RCC 7860 (cell line): ENCODE measurements at places on chromosomes 4 and X.
A peak's percentile ranks its signal among the peaks of the same experiment; 100 is the strongest.

GRCh38 chrX:8103655-8104054 lies 67.4 kb downstream of the VCX2 start:
- no peak for DNase-seq

- no peak for DNase-seq
These were observed 200.3 kb downstream of the AASDH start for GRCh38 chr4:56186808-56187523.

DNA sequence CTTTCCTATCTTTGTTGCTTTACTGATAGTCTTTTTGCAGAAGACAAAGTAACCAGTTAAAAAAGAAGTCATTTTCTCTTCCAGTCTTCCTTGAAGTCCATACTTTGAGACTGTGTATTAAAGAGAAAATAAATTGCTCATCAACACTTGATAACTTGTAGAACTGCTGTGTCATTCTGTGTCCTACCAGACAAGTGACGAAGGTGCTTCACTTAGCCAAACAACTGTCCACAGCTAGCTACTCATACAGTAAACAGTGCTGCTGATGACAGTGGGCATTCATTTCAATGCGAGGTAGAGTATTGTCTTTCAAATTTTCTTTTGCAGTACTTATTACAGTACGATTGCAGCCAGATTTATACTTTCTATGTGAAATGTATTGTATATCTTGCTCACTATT lies 11.5 kb downstream of the COL25A1 start:
- DNase-seq, result no peak

GRCh38 chr4:176841711-176842112 lies 49.0 kb upstream of the VEGFC start:
- DNase-seq, result peak; percentile 57

GRCh38 chrX:15468036-15468435 lies 25.1 kb downstream of the PIR start:
- no peak for DNase-seq

GRCh38 chr4:121734571-121734970 lies 30.4 kb downstream of the SMIM43 start:
- DNase-seq, result no peak

GRCh38 chr4:53682196-53682595 lies 90.9 kb upstream of the LNX1 start:
- no peak for DNase-seq

DNA sequence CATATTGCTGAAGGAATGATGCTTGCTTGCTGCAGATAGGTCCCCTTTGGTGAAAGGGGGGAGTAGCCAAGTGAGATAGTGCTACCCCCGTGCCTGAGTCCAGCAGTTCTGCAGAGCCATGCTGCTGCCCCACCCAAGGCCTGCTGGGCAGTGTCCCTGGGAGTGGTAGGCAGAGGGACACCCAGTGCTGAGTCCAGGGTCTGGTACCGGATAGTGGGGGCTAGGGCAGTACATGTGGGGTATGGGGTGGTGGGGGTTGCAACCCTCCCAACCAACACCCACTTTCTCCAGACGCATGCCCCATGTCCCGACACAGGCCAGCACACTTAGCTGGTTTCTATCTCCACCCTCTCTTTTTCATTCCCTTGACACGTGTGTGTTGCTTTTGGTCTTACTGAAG lies 62.0 kb upstream of the TLR2 start:
- no peak for DNase-seq

- DNase-seq, result no peak
These were observed 67.8 kb downstream of the SPCS3 start for GRCh38 chr4:176387571-176387970.

DNA sequence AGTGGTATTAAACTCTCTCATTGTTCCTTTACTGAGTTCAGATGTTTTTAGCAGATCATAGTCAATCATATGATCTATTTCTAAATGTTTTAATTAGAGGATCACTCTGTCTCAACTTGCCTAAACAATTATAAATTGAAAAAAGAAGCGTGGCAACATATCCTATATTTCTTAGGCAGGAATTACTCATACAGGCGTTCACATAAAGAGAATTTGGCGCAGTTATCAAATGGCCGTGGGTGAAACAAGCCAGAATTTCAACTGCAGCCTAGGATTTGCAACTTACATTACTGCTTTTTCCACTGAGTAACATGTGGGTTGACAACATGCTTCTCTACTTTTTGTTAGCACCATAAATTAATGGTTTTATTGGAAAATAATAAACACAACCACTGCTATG lies 141.3 kb downstream of the CPE start:
- DNase-seq, result no peak

DNA sequence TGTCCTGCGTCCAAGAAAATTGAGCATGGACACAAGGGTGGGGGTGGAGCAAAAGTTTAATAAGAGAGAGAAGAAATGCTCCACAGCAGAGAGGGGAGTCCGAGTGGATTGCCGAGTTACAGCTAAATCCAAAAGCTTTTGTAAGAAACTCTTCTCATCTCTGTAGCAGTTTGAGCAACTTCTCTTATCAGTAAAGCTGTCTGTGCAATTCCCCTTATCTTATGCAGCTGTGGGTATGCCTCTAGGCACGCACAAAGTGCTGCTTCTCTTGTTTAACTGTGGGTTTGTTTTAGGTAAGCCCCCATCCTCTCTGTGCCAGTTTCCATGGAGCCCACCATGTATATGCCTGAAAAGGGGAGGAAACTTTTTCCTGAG lies 44.8 kb downstream of the HMGB2 start:
- no peak for DNase-seq

- DNase-seq, result no peak
These were observed 14.8 kb downstream of the LINC00632 start for GRCh38 chrX:140724309-140724708.

DNA sequence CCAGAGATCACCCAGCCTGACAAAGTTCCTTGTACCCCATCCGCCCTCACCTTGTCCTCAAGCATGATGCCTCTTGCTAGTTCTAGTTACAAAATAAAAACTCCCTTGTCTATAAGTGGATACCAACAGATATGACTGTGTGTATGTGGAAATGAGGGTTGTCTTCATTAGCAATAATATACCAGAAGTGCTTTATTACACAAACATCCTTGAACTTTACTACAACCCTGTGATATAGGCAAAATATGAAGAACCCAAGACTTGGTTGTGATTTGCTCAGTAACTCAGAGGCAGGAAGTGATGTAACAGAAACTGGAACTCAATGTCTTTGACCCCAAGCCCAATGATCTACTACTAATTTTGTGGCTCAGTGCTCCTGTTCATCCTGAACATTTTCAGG lies 97.6 kb downstream of the AKAP4 start:
- DNase-seq, result no peak

DNA sequence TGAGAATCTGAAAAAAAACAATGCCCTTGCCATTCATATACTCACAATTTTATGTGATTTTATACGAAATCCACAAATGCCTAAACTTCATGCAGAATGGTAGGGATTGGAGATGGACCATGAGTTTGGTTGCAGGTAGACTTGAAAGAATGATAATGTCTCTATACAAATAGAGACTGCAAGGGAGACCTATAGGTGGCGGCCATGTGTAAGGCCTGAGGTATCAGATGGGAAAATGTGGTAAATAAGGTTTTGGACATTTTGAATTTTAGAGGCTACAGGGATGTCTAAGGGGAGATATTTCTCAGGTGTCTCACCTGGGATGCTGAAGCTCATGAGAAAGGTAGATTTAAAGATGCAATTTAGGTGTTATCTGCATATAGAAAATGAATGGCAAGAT lies 78.0 kb downstream of the GABRB1 start:
- no peak for DNase-seq

DNA sequence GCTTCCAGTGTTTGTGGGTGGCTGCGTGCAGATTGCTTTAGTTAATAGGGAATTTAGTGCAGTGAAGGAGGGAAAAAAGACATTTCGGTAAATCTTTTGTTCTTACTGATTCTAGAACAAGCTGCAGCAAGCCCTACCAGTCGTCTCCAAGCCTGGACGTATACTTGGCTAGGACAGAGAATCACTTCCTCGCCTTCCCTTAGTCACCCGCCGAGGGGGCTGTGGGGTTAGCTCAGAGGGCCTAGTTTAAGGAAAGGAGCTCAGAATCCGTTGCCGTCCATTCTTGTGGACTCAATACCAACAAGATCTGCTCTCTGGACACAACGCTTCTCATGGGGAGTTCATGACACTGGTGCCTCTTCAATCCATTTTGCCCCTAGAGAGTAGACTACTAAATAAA lies 36.3 kb upstream of the FAT1 start:
- no peak for DNase-seq

DNA sequence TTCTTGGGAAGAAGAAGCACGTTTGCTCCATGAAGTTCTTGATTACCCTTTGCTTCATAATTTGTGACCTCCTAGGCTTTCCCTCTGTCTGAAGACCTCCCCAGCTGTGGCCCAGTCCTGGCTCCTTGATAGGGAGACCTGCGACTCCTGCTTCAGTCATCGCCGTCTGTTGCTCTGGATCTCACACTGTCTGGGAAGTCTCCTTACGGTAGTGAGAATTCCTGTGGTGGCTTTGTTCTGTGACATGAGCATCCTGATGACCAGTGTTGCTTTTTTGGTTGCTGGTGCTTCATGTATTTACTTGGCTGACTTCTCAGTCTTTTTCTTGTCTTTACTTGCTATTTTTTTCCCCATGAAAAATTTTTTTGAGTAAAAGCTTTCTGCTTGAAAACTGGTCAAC lies 44.2 kb downstream of the JADE1 start:
- DNase-seq, result peak; percentile 22

- DNase-seq, result no peak
These were observed 92.2 kb upstream of the RAPGEF2 start for GRCh38 chr4:159010563-159011260.

DNA sequence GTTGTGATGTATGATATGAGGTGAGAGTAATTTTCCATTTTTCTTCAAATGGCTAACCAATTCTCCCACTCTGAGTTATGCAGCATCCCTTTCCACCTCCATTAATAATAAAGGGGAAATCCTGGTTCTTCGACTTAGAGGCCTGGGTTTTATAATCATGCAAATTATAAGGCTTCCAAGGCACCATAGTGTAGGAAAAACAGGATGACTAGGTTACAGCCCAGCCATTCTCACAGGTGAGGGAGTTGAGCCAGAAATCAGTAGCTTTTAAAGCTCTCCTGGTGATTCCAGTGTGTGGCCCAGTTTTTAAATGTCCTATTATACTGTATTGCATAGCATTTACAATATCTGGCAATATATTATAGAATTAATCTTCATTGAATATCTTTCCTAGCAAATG lies 203.1 kb downstream of the ARHGEF9 start:
- no peak for DNase-seq

GRCh38 chr4:120064887-120065286 lies 1.8 kb downstream of the MAD2L1 start:
- DNase-seq, result no peak

GRCh38 chrX:56764975-56765791 lies 36.1 kb downstream of the NBDY start:
- no peak for DNase-seq

GRCh38 chr4:140150886-140151698 lies 2.9 kb downstream of the MAML3 start:
- DNase-seq, result peak; percentile 52

DNA sequence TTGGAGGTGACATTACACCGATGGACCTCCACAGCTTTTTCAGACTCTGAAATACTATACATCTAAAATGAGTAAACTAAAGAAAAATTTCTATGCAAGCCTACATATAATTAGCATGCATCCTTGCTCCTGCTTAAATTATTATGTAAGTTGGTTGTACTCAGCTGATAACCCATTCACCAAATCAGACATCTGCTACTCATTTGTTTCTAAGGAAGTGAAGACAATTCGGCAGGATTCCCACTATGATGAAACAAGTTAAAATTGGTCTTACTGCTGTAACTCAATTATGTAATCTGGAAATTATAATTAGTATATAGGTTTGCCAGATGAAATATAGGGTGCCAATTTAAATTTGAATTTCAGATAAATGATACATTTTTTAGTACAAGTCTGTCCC lies 59.5 kb upstream of the FGF13 start:
- no peak for DNase-seq

DNA sequence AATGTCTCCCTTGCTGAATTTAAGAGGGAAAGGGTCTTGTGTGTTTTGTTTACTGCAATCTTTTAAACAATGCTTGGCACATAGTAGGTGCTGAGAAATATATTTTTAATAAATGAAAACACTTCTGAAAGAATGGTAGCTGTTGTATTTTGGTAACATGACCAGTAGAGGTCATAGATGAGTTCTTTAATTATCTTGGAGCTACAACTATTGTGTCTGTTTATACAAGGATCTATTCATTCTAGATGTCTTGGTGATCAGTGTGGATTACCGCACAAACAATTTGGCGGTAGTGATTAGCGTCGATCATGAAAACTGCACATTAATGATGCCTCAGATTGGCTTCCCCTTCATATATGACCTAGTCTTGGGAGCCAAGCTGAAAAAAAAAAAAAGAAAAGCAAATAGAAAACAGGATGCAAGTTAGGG lies 21.4 kb upstream of the SCRG1 start:
- no peak for DNase-seq

- DNase-seq, result no peak
These were observed 18.7 kb downstream of the SCFD2 start for GRCh38 chr4:53346920-53347852.

DNA sequence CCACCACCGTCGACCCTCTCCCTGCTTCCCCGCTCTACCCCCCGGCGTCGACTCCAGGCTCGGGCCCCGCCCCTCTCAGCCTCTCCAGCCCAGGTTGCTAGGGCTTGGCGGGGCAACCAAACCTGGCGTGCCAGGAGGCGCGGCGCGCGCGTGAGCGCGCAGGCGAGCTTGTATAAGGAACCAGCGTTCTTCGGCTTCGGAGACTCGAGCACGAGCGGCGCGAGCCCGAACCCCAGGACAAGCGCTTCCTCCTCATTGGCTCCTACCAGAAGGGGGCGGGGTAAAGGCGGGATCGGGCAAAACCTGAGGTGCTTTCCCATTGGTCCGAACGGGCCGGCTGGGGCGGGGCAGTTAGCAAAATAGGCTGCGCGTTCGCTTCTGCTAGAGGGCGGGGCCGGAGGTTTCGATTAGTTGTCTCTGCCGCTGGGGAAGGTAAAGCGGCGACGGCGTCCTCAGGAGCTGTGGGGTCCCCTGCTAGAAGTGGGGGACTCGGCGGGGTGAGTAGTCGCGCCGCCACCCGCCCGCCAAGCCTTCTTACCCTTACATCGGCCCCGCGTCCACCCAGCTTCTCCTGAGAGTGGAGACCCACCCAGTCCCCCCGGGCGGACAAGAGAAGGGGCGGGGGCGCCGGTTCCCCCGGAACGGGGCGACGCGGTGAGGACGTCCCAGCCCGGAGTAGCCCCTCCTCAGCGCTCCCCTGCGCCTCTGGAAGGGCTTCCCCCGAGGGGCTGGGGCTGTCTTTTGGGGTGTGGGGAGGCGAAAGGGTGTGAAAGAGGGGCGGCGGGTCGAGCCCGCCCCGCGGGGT lies at the start of gene CDKL5:
Gene CDKL5, plus strand, starts transcription at position 410 of the 805 bp plus-strand sequence. CDS start 81,489 bp downstream, outside the sequence.
- DNase-seq, result peak; percentile 91
